H54 (cell line): ENCODE measurements at places on chromosomes 5 and 9.

DNA sequence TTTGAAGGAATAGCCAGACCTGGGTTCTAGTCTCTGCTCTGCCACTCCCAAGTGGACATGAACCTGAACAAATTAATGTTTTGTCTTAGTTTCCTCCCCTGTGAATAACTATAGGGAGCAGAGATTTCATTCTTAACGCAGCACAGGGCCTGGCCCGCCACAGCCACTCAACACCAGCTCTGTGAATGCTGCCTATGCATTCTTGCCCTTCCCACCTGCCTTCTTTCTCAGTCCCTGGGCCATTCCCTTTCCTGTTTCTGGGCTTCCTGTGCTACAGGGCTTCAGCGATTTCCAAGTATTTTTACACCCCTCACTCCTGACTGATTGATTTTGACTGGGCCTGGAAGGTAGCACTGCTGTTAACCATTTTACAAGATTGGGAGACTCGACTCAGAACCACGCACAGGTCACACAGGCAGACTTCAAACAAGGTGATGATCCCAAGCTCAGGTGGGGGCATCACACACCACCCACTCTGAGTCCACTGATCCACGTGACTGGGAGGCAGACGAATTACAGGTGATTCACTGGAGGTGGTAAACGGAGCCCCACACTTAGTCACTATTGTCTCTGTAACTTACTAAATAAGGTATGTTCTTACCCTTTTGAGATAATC lies 21.4 kb downstream of the PTPN3 start:
- DNase-seq = no peak

DNA sequence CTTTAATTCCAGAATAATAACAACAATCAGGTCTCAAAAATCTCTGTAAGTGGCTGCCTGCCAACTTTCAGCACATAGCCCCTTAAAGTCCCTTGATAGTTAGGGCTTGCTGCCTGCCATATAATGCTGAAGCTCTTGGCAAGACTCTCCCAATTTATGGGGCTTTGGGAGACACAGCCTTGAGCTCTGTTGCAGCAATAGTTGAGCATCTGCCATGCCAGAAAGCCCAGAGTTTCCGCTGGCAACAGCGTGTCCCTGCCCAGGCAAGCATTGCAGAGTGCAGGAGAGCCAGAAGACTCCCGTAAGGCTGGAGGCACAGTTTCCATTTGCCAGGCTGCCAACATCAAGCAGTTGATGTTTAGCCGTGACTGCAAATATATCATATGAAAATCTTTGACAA lies 678.5 kb upstream of the NUDT12 start:
- no peak for DNase-seq

DNA sequence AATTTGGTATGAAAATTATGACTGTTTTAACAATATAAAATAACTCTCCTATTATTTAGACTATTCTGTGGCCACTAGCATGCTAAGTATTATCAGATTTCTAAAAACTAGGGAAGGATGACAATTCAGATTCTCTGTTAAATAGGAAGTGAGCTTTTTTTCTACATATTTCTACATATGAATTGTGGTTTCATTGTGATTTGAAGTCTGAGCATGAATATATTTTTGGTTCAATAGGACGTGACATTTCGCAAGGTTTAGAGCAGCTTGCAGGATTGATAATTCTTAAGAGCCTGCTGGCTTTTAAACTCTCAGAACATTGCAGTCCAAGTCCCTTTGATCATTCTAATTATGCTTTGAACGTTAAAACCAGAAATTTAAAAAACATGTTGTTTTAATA lies 82.9 kb downstream of the ADGRV1 start:
- no peak for DNase-seq

- no peak for DNase-seq
Measured at GRCh38 chr5:55304584-55304983, 2.9 kb downstream of the DHX29 start.
